Adipose tissue (tissue), 3 donors: ENCODE measurements at places on chromosomes 2 and 18. TPM values are rescaled to one million over a fixed set of nuclear protein-coding genes. Genes with fewer than 3 reads are reported as not detected.

RESP18 gene
- not detected for polyA plus RNA-seq

HIBCH gene
- polyA plus RNA-seq, result 29.0 TPM

ACKR3 gene
- polyA plus RNA-seq, result 168 TPM

RNU2-63P gene
- not detected for polyA plus RNA-seq
